ENCODE measurements at places on chromosomes 12 and 14.
A peak's percentile ranks its signal among the peaks of the same experiment; 100 is the strongest.

DNA sequence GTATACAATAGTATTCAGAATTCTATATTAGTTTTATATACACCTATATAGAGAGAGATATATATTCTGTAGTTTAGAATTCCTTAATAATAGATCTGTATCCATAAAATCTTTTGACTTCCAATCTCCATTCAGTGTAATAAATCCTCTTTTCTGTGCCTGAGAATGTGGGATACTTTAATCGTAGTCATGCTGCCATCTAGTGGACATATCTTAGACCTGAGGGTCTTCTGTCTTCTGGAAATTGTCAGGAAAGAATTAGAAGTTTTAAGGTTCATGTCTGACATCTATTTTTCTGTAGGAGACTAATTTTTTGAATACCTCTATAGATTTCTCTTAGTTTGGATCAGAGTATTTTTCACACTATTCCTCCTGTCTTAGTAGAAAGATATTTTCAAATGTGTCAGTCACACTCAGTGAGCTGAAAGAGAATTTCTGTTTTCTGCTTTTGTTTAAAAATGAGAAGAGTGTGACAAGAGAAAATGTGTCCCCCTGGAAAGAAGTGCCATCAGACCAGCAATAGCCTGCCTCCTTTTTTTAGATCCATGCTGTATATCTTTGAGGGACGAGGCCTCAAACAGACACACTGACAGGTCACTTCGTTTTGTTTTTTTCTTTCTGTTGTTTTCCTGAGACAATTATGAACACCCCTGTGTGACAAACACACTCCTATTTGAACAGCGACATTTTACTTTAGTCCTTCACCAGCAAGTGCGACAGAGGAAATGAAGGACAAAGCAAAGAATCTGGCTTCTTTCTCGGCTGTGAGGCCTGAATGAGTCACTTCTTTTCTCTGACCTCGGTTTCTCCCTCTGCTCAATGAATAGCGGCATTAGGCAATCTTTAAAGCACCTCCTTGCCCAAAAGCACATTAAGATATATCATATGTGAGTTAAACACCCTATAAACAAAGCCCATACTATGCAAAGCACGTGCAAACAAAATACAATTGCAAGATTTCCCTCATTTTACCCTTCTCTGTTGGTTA, 96.3 kb downstream of the GALC start:
- peak; percentile 65 for DNase-seq

DNA sequence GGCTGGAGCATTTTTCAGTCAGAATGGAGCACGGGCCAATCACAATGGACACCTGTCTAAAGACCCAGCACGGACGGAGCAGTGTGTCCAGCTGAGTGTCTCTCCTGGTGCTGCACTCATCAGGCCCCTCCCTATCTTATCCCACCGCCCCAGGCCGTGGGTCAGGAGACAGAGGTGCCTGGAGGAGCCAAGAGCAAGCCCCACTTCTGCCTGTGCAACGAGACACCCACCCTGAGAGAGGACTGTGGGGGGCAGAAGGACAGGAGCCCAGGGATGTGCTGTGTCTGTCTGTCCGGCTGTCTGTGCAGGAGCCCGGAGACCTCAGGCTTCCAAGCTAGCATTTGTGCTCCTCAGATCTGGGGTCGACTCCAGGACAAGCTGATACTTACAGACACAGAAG, 69.6 kb upstream of the SFSWAP start:
- no peak for DNase-seq

GRCh38 chr12:96548384-96548783, 59.0 kb downstream of the CFAP54 start:
- DNase-seq: no peak

DNA sequence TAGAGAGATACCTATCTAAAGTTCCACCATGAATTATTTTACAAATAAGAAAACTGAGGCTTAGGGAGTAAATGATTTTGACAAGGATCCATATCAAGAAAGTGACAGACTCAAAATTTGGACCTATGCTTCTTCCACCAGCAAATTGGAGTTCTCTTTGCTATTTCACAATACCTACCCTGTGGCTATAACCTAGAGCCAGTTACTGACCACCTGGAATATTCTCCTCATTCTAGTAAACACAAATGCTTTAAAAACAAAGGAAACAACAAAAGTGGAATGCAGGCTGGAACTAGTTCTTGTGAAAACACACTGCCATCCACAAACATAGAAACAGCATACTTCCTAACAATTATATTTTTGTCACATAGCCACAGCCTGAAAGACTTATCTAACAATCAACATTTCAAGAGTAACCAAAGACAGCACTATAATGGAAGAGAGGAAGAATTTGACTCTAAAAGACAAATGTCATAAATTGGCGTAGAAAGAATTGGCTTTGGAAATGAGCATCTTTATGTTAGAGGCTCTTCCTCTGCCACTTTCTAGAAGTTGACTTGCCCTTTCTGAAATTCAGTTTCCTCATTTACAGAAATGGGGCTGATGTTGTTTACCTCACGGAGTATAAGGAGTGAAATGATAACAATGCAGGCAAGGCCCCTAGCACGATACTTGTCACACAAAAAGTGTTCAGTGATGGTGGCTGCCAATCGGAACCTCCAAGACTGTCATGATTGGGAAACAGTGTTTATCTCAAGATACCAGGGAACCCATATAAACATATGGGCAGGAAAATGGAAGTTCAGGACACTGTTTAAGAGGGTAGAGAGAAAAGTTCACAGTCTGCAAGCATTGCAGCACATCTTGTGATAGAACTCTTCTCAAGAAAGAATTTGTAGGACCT, 138.6 kb upstream of the LGR5 start:
- DNase-seq: no peak

GRCh38 chr14:59271734-59272133, 83.3 kb downstream of the DAAM1 start:
- no peak for DNase-seq

DNA sequence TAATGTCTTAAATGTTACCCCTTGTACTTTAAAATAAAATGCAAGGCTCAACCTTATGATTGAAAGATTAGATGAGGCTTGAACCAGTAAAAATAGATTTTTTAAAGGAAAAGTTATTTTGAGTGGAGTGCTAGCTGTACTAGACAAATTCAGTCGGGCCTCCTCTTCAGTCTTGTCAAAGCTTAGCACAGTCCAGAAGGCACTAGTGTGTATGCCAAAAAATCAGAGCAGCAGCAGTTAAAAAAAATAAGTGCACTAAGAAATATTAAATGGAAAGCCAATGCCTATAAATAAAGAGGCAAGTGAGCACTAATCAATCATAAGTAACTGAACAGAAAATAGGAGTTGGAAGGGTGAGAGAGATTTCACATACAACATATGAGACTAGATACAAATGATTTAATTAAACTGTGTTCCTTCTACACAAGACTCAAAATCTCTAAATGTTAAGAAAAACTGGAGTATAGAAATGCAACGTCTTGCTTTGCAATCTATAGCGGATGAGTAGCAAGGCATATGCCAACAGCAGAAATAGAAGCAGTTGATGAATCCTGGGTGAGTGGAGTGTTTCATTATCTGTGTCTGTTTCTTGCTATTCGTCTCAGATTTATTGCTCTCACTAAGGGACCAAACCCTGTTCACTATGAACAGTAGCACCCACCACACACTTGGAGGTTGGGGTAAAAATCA, 172.1 kb downstream of the ETNK1 start:
- no peak for DNase-seq

DNA sequence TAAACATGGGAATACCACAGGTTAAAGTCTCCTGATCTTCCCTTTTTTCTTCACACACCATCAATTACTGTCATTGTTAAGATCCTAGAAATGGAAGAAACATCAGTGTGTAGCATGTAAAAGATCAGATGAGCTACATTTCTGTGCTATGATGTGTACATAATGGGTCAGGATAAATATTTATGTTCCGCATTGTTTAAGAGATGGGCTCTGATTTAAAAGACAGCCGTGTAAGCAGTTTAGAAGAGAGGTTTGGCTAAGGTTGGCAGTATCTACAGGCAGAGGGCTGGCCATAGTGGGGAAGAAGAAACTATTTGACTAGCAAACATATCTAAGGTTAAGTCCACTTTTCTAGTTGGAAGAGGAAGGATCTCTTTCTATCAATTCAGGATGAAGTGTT, 49.4 kb downstream of the LRRC9 start:
- peak; percentile 5 for DNase-seq

GRCh38 chr12:117035287-117035686, 63.9 kb downstream of the TESC start:
- DNase-seq: no peak

DNA sequence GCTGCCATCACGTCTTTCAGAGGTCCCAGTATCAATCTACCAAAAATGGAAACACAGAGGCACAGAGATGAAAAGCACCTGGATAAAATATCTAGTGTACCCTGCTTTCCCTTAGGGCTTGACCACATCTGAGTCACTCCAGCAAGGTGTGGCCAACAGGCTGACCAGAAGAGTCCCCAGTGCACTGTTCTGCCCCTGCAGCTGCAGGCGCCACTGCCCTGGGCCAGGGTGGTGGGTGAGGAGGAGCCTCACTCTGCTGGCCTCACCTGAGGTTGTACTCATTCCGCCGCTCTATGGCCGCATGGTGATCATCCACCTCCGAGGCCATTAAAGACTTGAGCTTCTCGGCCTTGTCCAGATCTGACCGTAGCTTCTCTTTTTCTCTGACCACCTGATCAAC, 60.4 kb downstream of the NIN start:
- no peak for DNase-seq

- DNase-seq: peak; percentile 83
Observed at GRCh38 chr14:63672417-63673180, 30.9 kb upstream of the WDR89 start.

- DNase-seq: peak; percentile 89
Observed at GRCh38 chr14:51283402-51284085, 43.5 kb downstream of the TMX1 start.

- DNase-seq: no peak
Observed at GRCh38 chr12:50038336-50038735, 13.0 kb upstream of the RACGAP1 start.

DNA sequence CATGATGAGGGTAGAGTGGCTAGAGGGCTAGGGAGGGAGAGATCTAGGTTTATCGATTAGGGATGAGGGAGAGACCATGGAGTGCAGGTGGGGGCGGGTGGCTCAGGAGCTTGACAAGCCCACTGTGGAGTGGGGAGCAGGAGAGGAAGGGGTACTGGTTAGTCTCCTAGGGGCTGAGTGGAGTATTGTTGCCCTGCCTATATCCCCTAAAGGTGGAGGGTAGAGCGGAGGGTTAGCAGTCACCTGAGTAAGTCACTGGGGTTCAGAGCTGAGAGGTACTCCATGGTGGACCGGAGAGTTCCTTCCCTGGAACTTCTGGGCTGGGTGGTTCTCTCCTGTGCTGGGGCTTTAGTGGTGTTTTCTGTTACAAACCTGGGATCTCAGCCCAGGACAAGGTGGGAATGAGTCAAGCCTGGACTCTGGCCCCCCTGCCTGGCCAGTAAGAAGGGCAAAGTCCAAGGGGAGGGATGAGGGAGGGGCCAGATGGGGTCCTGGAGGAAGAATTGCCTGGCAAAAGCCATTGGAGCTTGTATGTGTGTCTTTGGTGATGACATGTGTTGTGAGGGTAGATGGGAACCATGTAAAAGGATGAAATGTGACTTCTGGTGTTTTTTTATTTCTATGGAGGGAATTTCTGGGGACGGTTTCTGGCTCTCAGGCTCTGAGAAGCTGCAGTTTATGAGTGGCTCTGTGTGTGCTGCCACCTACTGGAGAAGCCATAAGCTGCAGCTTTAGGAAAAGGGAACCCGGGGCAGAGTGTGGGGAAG, at the start of gene CIDEB:
Gene CIDEB, minus strand, starts transcription at position 403 of the 767 bp plus-strand sequence. Its CDS starts 119 bp downstream, at position 284.
- DNase-seq: peak; percentile 51

DNA sequence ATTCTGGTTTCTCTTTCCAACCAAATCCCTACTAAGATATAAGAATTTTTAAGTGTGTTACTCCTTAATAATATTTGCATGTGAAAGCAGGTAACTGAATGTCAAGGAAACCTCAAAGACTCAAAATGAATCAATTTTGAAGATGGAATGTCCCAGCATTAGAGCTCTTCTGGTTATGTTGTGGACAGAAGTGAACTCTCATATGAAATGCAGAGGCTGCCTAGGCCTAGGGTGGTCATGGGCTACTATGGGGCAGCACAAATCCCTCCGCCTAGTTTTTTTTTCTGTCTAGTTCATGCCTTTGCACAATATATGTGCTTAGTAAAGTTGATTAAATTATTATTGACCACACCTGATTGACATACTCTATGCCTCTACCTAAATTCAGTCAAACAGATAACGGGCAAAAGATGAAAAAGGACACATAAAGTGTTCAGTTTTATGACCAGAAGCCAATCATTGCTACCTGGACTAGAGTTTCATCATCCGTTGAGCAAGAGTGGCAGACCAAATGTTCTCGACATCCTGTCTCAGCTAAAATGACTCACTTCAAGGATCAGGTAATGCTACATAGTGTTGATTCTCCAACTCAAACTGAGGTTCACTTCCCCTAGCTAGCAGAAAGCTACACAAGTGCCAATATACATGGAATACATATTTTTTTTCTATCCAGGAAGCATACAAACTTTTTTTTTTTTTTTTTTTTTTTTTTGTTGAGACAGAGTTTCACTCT, 1211.4 kb downstream of the VRK1 start:
- no peak for DNase-seq

- DNase-seq: peak; percentile 64
Observed at GRCh38 chr14:86652526-86652925, 1122.6 kb downstream of the FLRT2 start.

All from fibroblast of skin of abdomen (primary cell).